ENCODE measurements at places on chromosomes 7 and 10. TPM values are rescaled to one million over a fixed set of nuclear protein-coding genes. Genes with fewer than 3 reads are reported as not detected.

The ABCC2 gene
- total RNA-seq: 9.1 TPM

The PNLIPRP2 gene
- total RNA-seq: not detected

The AASS gene
- total RNA-seq: 62.9 TPM

The MORN4 gene
- total RNA-seq: 8.6 TPM

The WDR86 gene
- total RNA-seq: 93.8 TPM

The NEUROG3 gene
- not detected for total RNA-seq
